ENCODE measurements at places on chromosomes 7 and 10.

GRCh38 chr10:111410740-111411139 lies 333.9 kb downstream of the ADRA2A start:
- no peak for DNase-seq

GRCh38 chr7:137513091-137513490 lies 169.6 kb upstream of the PTN start:
- DNase-seq, result no peak

GRCh38 chr7:139722604-139723003 lies 55.2 kb downstream of the HIPK2 start:
- DNase-seq, result no peak

DNA sequence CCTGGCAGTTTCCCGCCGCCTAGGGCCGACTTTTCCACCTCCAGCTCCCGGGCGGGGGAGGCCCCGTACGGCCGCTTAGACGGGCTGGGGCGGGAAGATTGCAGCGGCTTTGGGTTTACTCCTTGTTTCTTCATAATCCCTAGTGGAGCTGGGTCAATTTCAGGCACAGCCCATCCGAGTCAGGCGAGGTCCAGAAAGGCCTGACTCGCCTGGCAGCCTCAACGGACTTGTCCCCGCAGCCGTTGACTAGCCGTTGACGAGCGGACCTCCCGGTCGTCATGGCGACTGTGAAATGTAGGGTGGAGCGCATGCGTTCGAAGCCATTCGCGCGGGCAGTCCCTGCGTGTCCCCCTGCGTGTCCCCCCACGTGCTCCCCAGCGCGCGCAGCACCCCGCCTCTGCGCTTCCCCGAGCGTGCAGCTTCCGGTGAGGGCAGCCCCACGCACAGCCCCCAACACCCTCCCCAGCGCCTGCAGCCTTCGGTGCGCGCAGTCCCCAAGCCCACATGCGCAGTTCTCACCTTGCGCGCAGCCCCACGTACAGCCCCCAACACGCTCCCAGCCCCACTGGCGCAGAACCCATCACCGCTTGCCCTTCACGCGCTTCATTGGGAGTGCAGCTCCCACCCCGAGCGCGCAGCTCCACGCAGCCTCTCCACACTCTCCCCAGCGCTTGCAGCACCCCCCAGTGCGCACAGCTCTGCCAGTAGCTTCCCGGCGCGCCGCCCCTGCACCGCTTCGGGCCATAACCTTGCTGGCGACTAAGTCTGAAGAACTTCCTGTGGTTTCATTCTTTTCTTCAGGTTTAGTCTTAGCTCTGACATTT lies 67.8 kb downstream of the TBX20 start:
- DNase-seq, result no peak

GRCh38 chr10:70648427-70648826 lies 23.9 kb upstream of the ADAMTS14 start:
- DNase-seq, result no peak

- DNase-seq, result no peak
Measured at GRCh38 chr10:111999205-111999914, 184.2 kb downstream of the GPAM start.

DNA sequence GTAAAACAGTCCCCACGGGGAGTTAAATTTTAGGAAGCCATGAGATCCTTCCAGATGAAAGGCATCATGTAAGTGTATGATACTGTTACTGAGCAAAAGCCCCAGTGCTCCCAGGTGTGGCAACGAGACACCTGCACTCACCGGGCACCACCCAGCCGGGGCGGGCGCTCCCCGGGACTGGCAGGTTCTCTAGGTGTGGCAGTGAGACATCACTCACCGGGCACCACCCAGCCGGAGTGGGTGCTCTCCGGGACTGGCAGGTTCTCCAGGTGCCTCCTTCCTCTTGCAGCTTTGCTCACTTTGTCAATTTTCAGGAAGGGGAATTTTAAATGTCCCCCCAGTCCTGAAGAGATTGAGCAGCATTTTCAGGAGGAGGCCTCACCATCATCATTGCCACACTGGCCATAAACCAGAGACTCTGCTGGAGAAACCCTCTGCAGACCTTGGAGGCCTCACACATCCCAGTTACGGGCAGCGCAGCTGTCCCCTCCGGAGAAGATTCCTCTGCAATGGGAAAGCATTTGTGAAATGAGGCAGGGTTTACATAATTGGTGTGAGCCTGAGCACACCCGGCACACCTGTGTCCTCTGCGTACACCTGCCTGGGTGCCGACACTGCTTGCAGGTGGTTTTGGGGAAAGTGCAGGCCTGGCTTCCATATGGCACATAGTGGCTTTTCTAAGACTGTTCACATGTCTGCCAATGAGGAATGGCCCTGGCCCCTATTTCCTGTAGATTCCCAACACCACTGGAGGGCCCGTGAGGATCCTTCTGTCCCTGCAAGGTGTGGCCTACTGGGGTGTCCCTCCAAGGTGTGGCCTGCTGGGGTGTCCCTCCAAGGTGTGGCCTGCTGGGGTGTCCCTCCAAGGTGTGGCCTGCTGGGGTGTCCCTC lies 191.4 kb downstream of the EBF3 start:
- DNase-seq, result no peak

DNA sequence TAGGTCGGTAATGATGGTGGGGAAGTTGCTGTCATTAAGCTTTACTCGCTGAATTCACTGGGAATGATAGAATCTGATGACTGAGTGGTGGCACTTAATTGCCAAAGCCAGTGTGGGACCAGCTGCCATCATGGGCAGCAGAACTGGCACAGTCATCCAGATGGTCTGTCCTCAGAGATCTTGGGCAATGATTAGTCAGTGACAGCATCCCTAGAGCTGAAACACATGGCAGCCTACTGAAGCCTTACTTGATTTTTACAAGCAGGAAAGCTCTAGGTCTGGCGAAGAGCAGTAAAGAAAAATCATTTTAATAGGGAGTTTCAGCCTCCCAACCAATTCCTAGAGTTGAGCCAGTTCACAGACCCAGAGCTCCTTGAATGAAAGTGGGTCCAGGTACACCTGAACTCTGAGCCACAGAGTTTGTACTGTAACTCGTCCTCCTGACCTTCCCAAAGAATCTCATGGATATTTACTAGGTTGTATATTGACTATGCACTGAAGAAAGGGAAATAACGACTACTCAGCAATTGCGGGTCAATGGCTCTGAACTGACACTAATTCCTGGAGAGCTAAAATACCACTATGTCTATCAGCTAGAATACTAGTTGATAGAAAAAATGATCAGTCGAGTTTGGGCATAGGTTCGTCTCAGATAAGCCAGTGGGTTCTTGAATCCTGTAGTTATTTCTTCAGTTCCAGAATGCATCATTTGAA lies 4.4 kb upstream of the ASB13 start:
- DNase-seq, result no peak

GRCh38 chr7:140683657-140684056 lies 10.9 kb downstream of the ADCK2 start:
- no peak for DNase-seq

DNA sequence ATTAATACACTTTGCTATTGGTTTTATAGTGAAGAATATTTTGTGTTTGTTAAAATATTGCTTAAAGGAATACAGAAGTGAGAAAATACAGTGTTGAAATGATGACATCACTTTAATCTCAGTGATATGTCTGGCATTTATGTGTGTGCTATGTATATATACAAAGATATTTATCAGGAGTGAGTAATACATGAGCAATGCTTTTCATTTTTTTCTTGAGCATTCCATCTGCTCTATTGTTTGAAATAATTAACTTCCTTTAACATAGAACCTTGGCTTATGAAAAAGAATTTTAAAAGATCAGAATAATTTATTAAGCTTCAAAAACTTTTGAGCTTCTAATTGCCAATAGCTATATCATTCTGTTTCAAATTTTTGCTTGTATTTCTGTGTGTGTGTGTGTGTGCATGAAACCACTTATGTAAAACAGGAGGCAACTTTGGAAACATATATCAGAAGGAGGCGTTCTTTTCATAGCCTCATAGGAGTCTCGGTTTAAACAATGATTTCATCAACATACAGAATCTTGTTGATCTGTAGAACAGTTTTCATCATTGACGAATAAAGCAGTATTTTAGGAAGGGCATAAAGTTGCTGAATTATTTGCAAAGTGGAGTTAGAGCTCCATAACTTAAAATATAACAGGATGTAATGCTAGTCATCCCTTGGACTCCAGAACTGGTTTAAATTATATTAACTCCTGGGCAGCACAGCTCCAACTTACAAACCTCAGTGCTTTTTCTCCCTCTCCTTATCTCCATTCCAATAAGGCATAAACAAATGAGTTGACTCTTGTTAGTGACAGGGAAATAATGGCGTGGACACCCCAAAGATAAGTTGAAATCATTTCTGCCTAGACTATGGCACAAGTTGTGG lies 228.4 kb upstream of the DGKB start:
- DNase-seq, result no peak

- no peak for DNase-seq
Measured at GRCh38 chr10:99765672-99766301, 16.7 kb upstream of the ABCC2 start.

DNA sequence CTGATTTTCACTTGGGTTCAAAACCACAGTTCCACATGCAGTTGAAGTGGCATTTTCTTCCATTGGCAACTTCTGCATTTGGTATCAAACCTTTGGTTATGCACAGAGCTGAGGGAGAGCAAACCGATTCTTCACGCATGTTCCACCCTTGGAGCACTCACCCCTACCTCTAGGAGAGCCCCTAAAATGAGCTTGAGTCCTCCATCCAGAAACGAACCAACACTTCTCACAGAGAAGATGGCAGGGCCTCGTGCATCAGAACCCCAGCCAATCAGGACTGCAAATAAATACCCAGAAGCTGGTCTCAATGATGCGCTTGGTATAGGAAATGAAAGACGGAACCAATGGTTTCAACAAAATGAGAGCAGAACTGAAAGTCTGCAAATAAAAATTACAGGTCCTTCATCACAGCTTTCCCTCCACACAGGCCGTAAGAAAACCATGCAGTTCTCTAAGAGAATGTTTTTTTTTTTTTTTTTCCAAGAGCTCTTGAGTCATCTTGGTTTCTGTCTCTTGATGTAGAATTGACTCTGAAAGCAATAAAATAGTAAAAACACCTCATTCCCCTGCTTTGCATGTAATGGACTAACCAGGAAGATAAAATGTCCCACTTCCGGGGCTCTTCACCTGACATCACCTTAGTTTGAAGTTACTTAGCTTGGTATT lies 23.9 kb downstream of the KLF6 start:
- no peak for DNase-seq

GRCh38 chr10:114607358-114607998 lies 50.6 kb downstream of the ABLIM1 start:
- DNase-seq, result no peak

DNA sequence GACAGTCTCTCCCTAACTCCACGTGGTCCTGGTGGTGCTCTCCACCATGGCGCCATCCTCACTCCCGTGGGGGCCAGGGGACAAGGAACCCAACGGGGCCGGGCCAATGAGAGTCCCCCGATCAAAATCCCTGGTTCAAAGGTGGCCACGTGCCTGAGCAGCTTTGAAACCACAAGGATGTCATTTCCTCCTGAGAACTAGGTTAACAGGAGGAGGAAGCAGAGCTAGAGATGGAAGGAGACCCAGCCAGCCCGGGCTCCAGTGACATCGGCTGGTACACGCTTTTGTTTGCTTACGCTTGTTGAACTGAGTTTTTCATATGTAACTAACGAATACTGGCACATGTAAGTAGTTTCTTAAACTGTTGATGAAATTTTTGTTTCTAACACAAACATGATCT lies 61.7 kb downstream of the PRPF18 start:
- peak; percentile 7 for DNase-seq

- no peak for DNase-seq
Measured at GRCh38 chr10:107545717-107546116, 381.2 kb upstream of the SORCS1 start.

GRCh38 chr10:132223156-132223590 lies 36.4 kb downstream of the DPYSL4 start:
- DNase-seq, result peak; percentile 57

- DNase-seq, result no peak
Measured at GRCh38 chr7:50559881-50560280, 5.3 kb downstream of the DDC start.

GRCh38 chr10:43077421-43078171 lies 727 bp downstream of the RET start:
- no peak for DNase-seq

DNA sequence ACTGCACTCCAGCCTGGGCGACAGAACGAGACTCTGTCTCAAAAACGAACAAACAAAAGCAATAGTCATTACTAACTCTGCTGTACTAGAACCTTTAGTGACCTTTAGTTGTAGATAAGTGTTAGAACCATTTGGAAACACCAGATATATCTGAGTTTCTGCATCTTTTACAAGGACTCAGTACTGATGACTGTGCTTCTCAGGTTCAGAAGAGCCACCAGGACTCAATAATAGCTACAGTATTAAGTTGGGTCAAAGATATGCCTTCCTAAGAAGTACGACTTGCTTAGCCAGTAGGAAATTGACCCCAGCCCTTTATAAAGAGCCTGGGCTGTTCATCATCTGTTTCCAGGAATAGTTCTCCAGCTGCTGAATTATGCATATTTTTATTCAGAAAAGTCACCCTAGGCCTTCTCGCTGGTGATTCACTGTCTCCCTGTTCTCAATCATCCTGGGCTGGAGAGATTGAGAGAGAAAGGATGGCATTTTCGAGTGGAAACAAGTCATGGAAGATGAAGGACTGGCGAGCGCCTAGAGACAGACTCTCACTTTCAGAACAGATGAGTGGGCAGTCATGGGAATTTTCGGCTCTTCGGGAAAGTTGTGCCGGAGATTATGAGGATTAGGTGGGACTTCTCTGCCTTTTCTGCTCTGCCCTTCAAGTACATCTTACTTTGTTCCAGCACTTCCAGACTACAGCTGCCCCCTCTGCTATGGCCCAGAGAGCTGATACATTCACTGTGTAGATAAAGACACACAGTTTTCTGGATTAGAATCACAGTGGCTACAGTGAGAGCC lies 316.1 kb downstream of the CCDC3 start:
- DNase-seq, result no peak

GRCh38 chr7:22758576-22758975 lies 31.6 kb downstream of the IL6 start:
- no peak for DNase-seq

DNA sequence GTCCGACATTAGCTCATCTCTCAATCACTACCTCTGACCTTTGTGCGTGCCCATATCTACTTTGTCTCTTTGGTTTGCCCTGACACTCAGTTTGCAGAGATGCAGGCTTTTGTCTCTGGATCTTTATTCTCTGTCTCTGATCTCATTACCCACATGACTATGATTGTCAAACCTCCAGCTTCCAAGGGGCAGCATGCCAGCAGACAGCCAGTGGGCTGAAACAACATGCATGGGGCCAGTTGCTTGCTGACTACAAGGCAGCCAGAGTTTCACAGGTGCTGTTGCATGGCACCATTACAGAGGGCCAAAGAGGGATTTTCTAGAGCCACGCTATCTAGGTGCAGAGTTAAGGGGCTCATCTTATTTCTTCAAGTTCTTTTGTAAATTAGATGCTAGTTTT lies 146.2 kb downstream of the SPAG6 start:
- DNase-seq, result no peak

Measured in stimulated activated naive CD4-positive, alpha-beta T cell (primary cell).